Activated T-cell treated with anti-CD3 and anti-CD28 coated beads for 48 hours (primary cell): ENCODE measurements at places on chromosomes 6 and 20.

DNA sequence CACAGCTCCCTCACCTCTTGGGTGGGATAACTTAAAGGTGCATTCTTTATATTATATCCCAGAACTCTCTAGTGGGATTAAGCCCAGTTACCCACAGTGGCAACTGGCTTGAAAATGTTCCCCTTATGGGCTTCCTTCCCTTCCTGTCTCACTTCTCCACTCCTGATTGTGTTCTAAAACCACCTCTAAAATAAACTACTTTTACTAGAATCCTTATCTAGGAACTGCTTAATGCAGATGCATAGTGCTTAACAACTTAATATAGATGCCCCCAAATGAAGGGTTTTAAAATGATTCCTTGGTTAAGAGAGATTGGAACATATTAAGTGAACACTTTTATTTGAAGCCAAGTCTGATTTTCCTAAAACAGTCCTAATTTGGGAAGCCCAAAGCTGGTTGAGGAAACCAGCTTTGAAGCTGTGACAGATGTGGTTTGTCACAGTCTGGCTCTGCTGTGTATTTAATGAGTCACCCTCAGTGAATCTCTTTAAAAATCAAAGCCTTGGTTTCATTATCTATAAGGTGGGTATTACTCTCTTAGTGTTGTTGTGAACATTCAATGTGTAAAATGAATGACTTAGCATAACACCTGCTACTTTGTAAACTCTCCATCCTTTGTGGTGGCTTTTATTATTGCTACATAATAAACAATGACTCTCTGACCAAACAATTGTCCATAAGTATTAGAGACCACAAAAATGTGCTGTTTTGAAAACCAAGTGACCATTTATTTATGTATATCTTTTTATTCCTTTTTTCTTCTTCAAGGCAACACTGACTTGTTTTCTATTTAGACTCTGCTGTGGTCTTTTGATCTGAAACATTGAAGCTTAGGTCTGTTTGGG is 24.4 kb downstream of the PLCB1 start:
- DNase-seq, result no peak

DNA sequence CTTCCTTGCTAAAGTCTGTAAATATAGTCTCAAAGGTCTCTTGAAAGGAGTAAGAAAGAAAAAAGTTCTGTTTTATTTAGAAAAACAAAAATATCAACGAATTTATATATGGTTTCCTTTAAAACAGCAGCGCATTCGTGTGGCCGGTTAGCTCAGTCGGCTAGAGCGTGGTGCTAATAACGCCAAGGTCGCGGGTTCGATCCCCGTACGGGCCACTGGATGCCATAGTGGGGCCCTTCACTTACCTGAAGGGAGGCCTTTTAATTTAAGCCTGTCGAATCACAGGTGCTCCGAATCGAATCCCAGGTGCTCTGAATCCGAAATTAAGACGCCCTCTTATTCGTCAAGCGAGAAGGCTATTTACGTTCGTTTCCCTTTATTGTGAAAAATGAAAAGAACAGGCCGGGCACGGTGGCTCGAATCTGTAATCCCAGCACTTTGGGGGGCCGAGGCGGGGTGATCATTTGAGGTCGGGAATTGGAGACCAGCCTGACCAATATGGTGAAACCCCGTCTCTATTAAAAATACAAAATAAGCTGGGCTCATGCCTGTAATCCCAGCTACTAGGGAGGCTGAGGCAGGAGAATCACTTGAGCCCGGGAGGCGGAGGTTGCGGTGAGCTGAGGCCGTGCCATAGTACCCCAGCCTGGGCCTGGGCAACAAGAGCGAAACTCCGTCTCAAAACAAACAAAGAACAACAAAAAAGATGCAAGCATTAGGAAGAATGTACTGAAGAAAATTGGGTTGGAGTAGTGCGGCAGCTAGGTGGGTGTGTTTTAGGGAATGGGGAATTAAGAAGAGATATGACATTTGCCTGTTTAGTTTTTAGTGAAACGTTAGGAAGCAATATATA is 195.8 kb upstream of the ZNF184 start:
- peak; percentile 75 for DNase-seq

DNA sequence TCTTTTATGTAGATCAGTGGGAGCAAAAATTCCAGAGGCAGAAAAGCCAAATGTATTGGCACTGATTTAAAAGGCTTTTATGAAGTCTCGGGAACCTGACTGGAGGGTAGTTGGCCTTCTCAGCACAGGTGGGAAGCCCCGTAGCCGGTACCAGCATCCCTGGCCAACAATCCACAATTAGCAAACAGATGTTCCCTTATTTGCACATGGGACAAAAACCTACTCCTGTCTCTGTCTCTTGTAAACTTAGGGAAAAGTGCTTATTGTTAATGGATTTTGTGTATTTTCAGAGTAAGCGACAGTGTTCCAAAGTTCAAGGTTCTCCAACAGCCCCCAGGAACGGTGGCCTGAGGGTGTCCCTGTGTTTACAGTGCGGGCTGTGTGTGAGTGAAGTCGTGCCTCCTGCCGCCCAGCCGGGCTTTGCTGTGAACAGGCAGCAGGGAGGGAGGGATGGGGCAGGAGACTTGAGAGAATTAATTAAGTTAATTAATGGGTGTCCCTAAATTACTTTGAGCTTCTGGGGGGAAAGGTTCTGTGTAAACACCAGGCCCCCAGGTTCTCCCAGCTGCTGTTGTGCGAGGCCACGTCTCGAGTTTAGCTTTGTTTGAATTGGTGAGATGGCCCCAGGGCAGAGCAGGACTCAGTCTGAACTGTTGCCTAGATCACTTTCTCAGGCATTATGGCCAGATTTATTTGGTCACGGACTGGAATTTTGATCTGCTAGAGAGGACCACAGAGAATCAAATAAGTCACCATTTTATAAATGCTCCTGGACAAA is 3.9 kb downstream of the SYNJ2 start:
- DNase-seq, result no peak

DNA sequence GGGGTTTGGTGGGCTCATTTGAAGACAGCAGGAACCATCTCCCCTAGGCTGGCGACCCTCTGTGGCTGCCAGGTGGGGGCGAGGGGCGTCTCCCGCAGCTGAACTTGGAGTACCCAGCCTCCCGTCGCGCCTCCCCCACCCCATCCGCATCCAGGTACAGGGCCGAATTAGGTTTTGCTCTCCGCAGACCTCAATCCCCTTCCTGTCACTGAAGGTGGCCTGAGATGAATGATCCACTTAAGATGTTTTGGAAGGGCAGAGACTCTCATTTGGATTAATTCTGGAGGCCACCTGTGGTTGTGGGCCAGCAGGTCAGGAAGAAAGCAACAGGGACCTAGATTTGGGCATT is 493 bp downstream of the CD83 start:
- DNase-seq, result no peak

GRCh38 chr6:125984311-125984710 is 2.0 kb upstream of the TRMT11 start:
- no peak for DNase-seq

GRCh38 chr20:19958928-19959327 is 58.2 kb upstream of the NAA20 start:
- no peak for DNase-seq

DNA sequence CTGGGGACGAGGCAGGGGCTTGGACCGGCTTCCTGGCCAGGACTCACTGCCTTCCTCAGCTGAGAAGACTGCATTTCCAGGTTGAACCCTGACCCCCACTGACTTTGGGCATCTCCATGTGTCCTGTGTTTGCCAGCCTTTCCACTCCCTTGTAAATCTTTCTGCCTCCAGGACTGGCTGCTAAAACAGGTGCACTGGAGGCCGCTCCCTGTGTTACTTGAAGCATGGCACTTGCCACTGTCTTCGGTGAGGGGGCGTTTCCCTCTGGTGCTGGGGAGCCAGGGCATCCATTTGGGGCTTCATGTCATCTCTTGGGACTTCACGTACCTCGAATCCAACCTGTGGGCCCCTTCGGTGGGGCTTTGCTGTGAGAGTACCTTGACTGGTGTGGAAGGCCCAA is 6.7 kb upstream of the RBM38 start:
- no peak for DNase-seq

GRCh38 chr20:35856866-35857265 is 85.1 kb downstream of the PHF20 start:
- no peak for DNase-seq

DNA sequence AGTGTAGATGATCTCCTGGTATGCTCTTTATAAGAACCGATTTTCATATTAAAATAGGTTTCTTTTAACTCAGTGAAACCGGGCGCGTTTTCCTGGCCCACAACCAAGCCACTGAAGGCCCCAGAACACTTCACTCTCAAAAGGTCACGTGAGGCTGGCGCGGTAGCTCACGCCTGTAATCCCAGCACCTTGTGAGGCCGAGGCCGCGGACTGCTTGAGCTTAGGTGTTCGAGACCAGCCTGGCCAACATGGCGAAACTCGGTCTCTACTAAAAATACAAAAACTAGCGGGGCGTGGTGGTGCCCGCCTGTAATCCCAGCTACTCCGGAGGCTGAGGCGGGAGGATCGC is 402 bp upstream of the TAF8 start:
- DNase-seq, result no peak

GRCh38 chr6:137919502-137919823 is 52.4 kb downstream of the TNFAIP3 start:
- DNase-seq, result no peak

GRCh38 chr6:129598244-129599187 is 111.5 kb downstream of the ARHGAP18 start:
- DNase-seq, result no peak

DNA sequence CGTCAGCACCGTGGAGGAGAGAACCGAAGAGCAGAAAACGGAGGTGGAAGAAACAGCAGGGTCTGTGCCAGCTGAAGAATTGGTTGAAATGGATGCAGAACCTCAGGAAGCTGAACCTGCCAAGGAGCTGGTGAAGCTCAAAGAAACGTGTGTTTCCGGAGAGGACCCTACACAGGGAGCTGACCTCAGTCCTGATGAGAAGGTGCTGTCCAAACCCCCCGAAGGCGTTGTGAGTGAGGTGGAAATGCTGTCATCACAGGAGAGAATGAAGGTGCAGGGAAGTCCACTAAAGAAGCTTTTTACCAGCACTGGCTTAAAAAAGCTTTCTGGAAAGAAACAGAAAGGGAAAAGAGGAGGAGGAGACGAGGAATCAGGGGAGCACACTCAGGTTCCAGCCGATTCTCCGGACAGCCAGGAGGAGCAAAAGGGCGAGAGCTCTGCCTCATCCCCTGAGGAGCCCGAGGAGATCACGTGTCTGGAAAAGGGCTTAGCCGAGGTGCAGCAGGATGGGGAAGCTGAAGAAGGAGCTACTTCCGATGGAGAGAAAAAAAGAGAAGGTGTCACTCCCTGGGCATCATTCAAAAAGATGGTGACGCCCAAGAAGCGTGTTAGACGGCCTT is 41.6 kb downstream of the ZBTB2 start:
- no peak for DNase-seq

GRCh38 chr6:2510316-2510715 is 240.4 kb downstream of the MYLK4 start:
- no peak for DNase-seq

DNA sequence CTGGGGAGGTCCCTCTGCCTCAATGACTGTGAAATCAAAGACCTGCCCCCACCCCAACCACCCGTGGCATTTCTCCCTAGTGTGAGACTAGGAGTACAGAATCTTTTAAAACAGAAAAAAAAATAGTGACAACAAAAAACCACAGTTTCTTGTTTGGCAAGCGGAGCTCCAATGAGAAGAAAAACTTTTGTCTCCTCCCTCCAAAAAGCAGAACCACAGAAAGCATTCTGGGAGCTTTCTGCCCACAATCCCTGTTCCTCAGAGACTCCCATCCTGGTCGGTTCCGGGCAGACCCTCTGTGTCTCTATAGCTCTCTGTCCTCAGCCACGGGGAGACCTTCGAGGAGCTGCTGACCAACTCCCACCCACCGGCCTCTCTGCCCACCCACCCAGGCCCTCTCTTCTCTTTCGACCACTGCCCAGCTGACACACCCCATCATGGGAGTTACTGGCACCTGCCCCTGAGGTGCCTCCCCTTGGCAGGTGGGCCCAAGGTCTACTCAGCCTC is 4.9 kb downstream of the PREX1 start:
- DNase-seq, result no peak

DNA sequence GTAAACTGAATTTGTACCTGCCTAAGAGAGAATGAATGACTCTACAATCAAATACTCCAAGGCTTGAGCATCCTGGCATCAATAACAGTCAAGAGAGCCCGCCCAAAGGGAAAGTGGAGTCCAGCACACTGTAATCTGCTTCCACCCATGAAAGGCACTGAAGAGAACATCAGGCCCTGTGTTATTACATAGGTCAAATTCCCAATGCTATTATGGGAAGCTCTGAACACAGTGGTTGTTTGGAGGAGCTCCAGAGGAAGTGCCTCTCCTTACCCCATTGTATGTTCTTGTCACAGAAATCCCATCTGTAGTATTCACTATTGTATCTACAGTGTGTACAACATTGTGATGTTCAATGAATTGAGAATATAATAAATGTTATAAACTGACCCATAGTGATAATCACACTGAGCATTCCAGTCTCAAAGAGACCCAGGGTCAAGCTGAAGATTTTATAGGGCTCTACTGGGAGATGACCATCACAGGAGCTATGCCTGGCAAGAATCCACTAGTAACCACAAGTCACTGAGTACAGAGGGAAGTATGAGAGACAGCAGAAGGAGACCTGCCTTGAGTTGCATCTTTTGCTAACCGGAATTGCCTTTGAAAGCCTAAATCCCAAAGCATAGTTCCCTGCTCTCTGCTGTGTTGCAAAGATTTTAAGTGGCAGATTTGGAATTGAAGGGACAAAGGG is 446.7 kb downstream of the GJA1 start:
- DNase-seq, result no peak

GRCh38 chr20:51637241-51637640 is 94.7 kb upstream of the NFATC2 start:
- DNase-seq, result no peak
